ENCODE measurements at places on chromosomes 7 and 10.
A peak's percentile ranks its signal among the peaks of the same experiment; 100 is the strongest.

- no peak for DNase-seq
Observed at GRCh38 chr10:450463-450862, 239.0 kb downstream of the DIP2C start.

DNA sequence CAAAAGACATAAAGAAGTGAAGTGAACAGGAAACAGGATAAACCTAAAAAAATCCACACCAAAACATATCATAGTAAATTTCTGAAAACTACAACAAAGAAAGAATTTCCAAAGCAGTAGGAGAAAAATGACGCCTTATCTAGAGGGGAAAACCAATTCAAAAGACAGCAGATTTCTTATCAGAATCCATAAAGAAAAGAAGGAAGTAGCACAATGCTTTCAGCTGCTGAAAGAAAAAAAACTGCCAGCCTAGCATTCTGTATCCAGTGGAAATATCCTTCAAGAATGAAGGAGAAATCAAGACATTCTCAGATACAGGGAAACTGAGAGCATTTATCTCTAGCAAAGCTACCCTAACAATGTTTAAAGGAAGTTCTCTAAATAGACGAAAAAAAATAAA lies 37.8 kb downstream of the PDLIM1 start:
- DNase-seq = no peak

DNA sequence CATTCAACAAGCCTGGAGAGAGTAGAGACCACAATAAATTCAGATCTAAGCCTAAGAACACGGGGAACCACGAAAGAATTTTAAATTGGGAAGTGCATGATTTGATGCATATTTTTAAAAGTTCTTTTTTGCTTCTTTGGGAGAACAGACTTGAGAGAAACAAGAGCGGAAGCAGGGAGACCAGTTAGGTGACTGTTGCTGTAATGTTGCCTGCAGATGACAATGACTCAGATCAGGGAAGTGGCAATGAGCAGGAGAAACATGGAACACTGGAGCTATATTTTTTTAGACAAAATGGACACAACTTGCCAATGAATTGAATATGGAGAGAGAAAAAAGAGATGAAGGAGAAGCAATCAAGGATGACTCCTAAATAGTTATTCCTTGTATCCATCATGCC lies 125.1 kb downstream of the RAPGEF5 start:
- no peak for DNase-seq

DNA sequence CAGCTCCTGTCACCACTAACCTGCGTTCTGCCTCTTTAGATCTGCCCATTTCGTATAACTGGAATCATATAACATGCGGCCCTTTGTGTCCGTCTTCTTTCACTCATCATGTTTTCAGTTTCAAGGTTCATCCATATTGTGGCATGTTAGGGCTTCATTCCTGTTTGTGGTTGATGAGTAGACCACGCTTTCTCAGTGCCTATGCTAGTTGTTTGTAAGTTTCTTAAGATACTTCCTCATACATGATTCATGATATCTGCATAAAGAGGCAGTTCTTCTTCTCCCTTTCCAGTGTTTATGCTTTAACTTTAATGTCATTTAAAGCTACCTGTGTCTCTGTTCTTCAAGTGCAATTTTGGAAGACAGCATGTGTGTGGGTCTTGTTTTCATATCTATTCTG lies 79.5 kb upstream of the FAM20C start:
- no peak for DNase-seq

DNA sequence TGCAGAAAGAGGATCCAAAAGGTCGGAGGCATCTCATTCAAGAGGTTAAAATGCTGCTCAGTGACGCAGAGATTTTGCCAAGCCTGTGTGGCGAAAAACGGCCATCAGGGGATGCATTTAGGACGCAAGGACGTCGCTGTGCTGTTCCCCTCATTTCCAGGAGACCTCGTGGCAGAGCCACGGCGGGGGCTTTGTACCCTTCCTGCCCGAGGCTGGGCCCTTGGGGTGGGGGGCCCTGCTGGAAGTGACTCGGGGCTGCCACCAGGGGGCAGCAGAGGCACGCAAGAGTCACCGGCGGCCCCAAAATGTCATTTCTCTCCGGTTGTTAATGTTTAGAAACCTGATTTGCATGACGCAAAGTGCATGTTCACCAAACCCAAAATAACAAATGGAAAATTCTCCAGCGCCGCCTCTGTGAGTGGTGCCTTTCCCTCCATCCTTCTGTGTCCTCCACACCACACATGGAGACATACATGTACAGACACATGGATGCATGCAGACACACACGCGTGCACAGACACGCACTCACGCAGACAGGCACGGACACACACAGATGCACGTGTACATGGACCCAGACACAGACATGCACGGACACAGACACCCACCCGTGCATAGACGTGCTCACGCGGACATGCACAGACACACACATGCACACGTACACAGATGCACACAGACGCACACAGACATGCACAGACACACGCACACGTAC lies 51.0 kb upstream of the NKX6-2 start:
- DNase-seq = peak; percentile 23

DNA sequence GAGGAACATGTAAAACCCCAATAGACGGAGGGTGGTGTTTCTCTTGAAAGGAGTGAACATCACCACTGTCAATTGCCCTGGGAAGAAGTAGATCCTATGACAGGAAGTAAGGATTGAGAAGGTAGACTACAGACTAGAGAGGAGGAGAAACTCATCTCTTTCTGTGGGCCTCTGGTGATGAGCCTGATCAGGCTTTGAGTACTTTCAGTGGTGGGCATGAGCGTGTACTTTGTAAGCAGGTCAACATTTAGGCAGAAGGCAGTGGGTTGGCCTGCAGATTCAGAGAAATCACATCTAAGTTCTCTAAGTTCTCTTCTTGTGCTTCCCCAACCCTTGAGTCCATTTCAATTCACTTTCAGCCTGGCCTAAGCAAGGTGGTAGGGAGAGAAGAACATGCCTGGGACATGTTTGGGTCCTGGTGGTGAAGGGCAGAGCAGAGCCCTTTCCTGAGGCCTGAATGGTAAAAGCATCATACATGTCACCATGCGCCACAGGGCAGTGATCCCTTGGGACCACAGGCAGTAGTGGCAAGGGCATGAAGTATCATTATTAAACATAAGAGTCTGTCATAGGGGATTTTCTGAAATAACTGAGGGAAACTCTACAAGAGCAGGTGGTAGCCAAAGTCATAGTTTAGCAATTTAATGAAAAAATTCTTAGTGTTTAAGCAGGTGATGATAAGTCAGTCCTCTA lies 56.4 kb upstream of the ANKRD1 start:
- no peak for DNase-seq

- no peak for DNase-seq
Observed at GRCh38 chr7:132446260-132446659, 130.0 kb downstream of the PLXNA4 start.

GRCh38 chr7:157339777-157340677 lies 3.2 kb downstream of the DNAJB6 start:
- peak; percentile 78 for DNase-seq

DNA sequence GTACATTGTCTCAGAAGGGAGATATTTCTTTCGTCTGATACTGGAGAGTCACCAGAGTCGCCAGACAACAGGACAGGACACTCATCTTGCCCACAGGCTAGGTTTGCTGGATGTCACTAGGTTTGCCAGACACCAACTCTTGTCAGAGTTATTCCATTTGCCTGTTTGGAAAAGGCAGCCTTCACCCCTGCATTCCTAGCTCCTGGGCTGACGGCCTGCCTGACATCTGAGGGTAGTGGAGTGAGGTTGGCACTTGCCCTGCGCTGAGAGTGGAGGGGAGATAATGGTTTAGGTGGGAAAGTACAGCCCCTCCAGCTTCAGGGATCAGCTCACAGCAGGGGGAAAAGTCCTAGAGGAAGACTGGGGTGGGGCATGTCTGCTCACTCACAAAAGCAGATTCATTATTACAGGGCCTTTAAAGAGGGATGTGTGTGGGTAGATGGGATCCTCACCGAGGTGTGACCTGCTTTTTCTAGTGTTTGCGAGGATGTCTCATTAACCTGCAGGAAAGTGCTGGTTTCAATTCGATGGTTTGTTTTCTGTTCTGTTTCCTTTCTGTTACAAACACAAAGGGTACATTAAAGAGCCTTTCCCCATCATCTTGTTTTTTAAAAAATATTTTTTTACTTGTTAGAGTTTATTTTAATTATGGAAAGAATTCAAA lies 79.3 kb upstream of the TNS3 start:
- no peak for DNase-seq

DNA sequence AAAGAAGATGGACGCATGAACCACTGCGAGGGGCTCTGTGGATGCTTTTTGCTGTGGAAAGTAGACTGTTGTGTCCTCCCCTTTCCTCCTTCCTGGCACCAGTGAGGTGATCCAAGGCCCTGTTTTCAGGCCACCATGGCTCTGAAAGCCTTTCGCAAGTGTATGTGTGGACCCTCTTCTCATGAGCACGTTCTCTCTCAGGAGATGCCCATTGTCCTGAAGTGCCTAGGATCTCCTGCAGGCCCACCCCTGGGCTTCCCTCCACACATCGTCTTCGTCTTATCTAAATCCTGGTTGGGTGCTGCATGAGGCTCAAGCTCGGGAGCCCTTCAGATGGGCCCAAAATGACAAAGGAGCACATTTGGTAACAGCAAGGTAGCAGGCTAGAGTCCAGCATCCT lies 188.2 kb downstream of the PTPN20 start:
- no peak for DNase-seq

DNA sequence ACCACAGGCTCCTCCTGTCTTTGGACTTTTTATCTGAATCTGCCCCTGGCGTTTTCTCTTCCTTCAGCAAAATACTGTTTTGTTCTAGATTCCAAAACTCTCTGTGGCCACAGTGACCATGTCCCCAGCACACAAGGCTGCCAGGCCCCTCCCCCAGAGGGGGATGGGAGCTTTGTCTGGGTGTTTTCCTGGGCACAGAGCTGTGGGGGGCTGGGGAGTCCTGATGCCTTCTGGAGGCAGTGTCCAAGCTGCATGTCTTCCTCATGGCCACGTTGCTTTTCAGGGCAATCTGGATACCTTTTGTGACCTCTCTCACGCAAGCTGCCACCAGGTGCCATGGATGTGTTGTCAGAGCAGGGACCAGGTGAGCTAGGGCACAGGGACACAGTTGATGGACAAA lies 26.2 kb downstream of the ANTXRL start:
- DNase-seq = no peak

- no peak for DNase-seq
Observed at GRCh38 chr7:710161-710560, 16.3 kb upstream of the DNAAF5 start.

DNA sequence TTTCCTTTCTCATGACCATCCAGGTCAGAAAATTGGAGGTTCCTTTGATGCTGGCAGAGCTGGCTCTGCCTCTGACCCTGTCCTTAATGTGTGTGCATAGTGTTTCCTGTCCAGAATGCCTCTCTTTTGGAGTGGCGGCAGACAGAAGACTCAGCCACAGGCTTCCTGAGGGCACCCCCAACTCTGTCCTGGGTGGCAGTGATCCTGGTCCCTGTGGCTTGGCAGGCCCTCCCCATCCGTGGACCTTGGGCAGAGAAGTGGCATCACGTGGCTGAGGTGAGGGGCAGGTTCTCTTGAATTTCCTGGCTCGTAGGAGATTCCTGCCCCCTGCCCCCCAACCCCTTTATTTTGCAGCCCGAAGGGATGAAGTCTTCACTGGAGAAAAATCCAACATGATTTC lies 133.1 kb downstream of the RGS10 start:
- no peak for DNase-seq

- DNase-seq = no peak
Observed at GRCh38 chr7:149180722-149181449, 14.5 kb upstream of the ZNF282 start.

DNA sequence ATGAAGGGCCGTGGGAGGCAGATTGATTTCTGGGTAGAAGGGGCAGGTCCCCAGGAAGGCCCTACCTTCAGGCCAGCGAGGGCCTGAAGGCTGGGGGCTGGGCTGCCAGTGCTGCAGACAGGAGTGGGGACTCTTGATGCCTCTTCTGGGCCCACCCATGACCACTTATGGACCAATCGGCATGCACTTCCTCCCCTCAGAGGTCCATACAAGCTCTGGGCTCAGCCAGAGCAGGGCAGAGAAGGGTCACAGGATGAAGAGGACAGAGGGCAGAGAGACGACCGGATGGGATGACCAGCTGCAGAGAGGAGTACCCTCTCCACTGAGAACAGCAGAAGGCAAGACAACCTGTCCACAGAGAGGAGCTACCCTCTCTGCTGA lies 120.1 kb downstream of the DYNC2I1 start:
- DNase-seq = no peak

DNA sequence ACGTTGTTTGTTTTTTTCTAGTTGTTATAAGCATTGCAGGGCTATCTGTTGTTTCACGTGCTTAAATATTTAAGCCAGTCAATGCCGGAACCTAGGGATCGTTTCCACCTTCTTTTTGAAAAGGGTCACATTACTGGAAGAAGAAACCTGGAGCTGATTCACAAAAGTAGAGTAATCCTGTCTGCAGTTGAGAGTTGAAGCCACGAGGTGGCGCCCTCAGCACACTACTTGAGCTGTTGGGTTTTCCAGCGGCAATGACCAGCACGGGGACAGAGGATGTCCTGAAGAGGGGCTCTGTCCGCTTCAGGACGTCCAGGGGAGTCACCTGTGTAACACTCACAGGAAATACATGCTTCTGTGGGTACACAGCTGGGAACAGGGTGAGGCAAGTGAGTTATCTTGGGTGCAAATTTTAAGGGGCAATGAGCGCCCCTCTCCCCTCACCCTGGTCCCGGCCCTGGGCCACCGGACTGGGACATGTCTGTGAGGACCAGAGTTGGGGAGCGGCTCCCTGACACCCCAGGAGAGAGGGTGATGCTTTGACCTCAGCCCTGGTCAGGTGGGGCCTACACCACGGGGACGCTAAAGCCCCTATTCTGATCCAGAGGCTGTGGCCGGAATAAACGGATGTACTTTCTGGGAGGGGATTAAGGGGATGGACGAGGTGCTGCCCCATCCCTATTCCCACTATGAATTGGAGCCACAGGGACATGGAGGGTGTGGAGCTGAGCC lies 26.3 kb upstream of the WDFY4 start:
- peak; percentile 62 for DNase-seq

DNA sequence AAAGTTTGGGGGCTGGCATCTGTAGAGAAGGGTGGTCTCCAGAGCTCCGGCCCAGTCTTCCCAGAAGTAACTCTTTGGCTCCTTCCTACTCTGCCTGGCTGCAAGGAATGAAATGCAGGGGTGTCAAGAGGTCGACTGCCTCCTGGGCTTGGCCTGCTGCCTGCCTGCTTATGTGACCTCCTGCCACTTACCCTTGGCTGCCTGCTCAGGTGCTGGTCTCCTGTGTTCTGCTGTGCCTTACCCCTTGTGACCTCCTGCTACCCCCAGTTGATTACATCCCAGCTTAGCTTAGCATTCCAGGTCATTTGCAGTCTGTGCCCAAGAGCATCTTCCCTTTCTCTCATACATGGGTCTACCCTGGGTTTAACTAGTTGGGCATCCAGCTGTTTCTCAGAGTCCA lies 180.2 kb downstream of the PTPN20 start:
- DNase-seq = no peak

- DNase-seq = no peak
Observed at GRCh38 chr7:134856691-134857090, 77.3 kb downstream of the CALD1 start.

DNA sequence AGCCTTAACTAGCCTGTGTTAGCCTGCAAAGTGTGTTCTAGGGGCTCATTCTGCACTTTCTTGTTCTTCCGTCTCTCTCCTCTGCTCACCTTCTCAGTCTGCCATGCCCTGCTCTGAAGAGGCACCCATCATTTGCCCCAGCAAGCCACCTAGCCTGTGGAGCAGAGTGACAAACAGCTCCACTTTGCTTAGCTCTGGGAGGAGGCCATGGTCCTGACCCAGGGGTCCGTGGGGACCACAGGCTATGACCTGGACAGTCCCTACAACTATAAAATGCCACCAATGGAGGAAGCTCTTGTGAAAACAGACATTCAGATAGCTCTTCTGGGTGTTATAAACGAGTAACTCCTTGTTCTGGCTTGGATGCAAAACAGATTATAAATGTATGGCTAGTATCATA lies 1029.6 kb downstream of the CNTNAP2 start:
- no peak for DNase-seq
